Renal cortical epithelial cell (primary cell): ENCODE measurements at places on chromosomes 5 and 9.

DNA sequence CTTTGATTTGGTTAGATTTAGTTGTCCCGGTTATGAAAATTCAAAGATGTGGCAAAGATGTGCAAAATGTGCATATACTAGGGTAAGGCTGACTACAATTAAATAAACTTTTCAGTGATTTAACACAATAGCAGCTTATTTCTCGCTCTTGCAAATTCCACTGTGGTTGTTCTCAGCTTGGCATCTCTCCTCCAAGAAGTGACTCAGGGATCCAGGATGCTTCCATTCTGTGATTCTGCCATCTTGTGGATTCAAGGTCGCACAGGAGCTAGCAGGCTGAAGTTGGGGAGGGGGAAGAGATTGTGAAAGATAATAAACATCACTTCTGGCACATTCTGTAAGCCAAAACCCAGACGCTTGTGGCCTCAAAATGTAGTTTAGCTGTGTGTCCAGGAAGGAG, 60.1 kb upstream of the TGFBR1 start:
- no peak for DNase-seq

- no peak for DNase-seq
Observed at GRCh38 chr5:180563994-180564393, 27.3 kb downstream of the SCGB3A1 start.

DNA sequence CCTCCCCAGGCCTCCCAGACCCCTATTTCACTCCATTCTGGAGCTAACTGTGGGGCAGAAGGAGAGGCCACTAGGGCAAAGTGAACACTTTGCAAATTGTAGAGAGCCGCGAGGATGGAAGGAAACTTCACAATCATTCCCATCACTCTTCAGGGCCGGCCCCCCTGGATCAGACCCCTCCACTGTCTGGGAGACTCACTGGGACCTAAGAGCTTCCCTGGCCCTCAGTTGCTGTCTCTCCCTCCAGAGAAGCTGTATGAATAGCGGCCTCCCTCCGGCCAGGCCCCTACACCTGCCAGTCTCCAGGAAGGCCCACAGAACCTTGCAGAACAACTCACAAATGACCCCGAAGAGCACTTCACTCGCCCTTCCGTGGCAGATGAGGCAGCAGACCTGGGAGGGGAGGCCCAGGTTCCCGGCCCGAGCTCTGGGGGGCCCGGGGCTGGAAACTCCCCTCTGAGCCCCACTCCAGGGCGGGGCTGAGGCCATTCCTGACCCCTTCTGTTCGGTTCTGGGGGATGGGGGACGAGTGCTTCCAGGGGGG, 141.9 kb upstream of the IER5L start:
- DNase-seq: no peak

GRCh38 chr9:132742821-132743311, 72.6 kb downstream of the GTF3C4 start:
- DNase-seq: no peak

- no peak for DNase-seq
Observed at GRCh38 chr5:124706729-124707361, 39.6 kb downstream of the ZNF608 start.

GRCh38 chr5:41883243-41883642, 13.0 kb upstream of the OXCT1 start:
- DNase-seq: no peak

GRCh38 chr5:106862450-106863193, 808.1 kb downstream of the EFNA5 start:
- DNase-seq: no peak

DNA sequence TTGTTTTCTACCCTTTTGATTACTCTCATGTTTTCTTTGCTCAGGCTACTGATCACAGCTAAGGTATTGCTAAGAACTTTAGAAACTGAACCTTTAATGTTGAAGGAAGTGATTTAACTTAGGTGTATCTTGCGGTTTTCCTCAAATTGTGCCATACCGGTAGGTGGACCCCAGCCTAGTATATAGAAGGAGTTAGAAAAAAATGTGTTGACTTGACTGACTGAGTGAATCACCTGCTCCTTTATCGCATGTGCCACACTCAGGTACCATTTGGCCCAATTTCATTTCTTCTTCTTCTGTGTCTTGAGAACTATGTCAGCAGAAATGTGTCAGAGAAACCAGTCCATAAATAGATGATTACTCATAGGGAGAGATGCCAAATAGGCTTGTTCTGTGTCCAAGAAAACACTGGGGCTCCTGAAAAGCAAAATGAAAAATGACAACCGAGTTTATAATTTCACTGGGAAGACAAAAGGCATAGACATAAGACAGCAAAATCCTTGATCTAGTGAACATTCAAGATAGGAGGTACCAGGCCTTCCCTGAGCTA, 19.4 kb downstream of the PLPPR1 start:
- DNase-seq: peak; percentile 6

DNA sequence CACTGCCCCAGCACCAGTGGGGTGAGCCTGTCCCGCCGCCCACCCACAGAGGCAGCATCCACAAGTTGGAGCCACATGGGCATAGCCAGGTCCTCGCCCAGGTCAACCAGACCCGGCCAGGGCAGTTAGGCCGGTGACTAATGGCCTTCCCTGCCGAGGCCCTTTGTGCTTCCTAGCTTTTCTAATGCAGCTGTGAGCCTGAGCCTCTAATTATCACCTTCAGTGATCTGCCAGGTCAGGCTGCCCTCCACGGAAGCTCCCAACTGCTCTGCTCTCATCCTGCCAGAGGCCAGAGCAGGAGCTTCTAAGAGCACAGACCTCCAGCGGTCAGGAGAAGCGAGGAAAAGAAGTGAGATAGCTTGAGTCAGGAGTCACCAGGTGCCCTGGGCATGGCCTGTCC, 87.1 kb upstream of the PPP1R26 start:
- DNase-seq: no peak

GRCh38 chr9:5608298-5609225, 20.3 kb upstream of the RIC1 start:
- peak; percentile 51 for DNase-seq
